ENCODE measurements at places on chromosomes 5 and 9. TPM values are rescaled to one million over a fixed set of nuclear protein-coding genes. Genes with fewer than 3 reads are reported as not detected.

CPEB4 gene
- total RNA-seq = 26.9 TPM

- DNase-seq = peak; percentile 76
Observed at GRCh38 chr9:92716557-92716956, 46.6 kb upstream of the IPPK start.

DNA sequence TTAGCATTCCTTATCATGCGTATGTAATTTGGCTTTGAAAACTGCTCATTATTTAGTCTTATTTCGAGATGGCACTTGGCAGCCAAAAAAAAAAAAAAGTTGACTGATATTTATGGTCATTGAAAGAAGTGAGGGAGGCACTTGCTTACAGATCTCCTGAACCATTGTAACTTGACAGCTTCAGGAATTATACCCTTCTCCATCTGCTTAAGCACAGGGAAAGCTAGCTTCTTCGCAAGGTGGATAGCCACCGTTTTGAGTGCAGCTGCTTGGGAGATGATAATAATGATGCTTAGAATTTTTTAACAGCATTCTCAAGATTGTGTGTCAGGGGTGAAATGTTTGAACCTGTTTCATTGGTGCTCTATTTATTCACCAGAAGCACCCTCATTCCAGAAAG is 116.1 kb downstream of the GIN1 start:
- DNase-seq = no peak

AFAP1L1 gene
- total RNA-seq = 0.44 TPM

- no peak for DNase-seq
Observed at GRCh38 chr9:3784641-3785040, 258.8 kb upstream of the RFX3 start.

PCDHA9 gene
- not detected for total RNA-seq

- DNase-seq = no peak
Observed at GRCh38 chr5:133744051-133744959, 132.0 kb upstream of the FSTL4 start.
